Dermis blood vessel endothelial cell (primary cell): ENCODE measurements at places on chromosomes 7 and 10. TPM values are rescaled to one million over a fixed set of nuclear protein-coding genes. Genes with fewer than 3 reads are reported as not detected.

DNA sequence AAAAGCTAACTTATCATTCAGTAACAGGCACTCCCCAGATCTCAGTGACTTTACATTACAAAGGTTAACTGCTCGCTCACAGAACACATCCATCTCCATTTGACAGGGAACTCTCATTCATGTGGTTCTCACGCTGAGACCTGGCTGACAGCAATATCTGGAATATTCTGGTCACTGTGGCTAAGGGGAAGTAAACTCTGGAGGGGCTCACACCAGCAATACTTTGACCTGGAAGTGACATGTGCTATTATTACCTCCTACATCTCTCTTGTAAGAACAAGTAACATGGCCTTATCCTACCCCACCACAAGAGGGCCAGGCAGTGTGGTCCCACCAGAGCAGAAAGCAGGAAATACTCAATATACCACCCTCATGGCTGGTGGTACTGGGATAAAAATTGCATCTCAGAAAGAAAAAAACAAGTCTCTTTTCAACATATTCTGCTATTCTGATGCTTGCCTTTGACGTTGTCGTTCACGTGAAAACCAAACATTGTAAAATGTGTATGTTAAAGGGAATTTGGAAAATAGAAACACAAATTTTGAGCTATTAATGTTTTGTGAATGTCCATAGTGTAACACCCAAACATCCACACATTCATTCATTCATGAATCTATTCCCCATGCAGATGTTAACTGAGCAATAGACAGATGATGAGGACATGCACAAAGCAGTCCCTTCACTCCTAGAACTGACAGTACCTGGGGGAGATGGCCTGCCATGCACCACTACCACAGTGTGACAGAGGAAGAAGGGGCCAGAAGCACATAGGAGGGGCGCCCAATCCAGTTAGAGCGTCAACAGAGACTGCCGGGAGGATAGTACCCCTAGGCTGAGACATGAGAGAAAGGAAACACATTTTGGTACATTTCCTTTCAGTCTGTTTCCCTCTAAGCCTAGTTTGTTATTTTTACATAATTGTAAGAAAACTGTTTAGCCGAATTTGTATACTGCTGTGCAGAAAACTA, 166.0 kb upstream of the SP4 start:
- peak; percentile 68 for DNase-seq

COL28A1 gene
- total RNA-seq: 0.17 TPM in 1 of 2 replicates, not detected in the other

- DNase-seq: no peak
Measured at GRCh38 chr7:111027396-111027795, 63.5 kb upstream of the LRRN3 start.

DNA sequence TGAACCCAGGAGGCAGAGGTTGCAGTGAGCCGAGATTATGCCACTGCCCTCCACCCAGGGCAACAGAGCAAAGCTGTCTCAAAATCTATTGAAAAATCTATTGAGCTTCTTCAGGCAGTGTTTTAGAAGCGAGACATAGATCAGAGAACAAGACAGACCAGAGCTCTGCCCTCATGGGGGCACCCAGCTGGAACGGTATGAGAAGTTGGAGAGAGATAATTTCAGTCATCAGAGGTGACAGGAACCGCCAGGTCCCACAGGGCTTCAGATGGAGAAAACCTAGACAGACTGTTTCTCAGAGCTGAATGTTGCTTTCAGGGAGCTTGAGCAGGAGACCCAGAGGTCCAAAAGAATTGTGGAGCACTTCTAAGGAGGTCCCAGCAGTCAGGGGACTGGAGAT, 14.2 kb upstream of the GTF2IRD1 start:
- DNase-seq: no peak
